ENCODE measurements at places on chromosomes 13 and 19. TPM values are rescaled to one million over a fixed set of nuclear protein-coding genes. Genes with fewer than 3 reads are reported as not detected.
A peak's percentile ranks its signal among the peaks of the same experiment; 100 is the strongest.

- DNase-seq = no peak
- no peaks in the 10 kb centered on the region for H3K36me3 ChIP-seq
- no peak overlapping the region for H3K27ac ChIP-seq
- no peaks in the 10 kb centered on the region for H3K4me1 ChIP-seq
- no peak overlapping the region for H3K4me3 ChIP-seq
Measured at GRCh38 chr19:31326329-31327028, 22.8 kb downstream of the TSHZ3 start.

DNA sequence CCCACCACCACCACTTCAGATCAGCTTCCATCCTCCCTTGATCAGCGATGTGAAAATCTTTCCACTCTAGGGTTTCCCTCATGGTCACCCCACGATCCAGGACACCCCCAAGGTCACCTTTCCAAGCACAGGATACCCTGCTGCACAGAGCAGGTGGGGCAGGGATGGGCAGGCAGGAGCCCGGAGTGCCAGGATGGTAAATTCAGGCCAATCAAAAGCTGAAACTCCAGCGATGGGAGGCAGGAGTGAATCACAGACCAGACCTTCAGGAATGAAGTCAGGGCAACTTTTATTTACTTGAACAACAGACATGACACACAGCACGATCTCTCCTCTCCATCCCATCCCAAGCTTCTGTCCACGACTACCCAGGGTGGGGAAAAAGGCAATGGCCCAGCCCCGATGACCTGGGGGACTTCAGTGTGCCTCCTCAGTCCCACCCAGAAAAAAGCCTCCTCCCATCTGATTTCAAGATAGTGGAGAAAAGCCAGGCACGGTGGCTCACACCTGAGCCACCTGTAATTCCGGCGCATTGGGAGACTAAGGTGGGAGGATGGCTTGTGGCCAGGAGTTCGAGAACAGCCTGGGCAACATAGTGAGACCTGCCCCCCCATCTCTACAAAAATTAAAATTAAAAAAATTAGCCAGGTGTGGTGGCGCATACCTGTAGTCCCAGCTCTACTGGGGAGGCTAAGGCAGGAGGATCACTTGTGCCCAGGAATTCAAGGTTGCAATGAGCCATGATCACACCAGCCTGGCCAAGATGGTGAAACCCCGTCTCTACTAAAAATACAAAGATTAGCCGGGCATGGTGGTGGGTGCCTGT lies 39.2 kb downstream of the ZSWIM4 start:
- no peaks in the 10 kb centered on the region for H3K27me3 ChIP-seq
- peak overlapping the region; percentile 69 for H3K4me3 ChIP-seq
- H3K27ac ChIP-seq = peak overlapping the region; percentile 58
- peaks cover 53% of the 10 kb centered on the region for H3K4me1 ChIP-seq
- H3K36me3 ChIP-seq = no peaks in the 10 kb centered on the region

GRCh38 chr19:5955636-5955935 lies 22.4 kb downstream of the RANBP3 start:
- no peak for DNase-seq
- no peaks in the 10 kb centered on the region for H3K27me3 ChIP-seq
- peaks cover 33% of the 10 kb centered on the region for H3K4me1 ChIP-seq
- no peak overlapping the region for H3K4me3 ChIP-seq
- H3K27ac ChIP-seq = no peak overlapping the region

- H3K4me3 ChIP-seq = no peak overlapping the region
- H3K27ac ChIP-seq = no peak overlapping the region
- no peak for DNase-seq
- H3K4me1 ChIP-seq = no peaks in the 10 kb centered on the region
Measured at GRCh38 chr19:31882709-31883108, 462.7 kb upstream of the ZNF507 start.

DNA sequence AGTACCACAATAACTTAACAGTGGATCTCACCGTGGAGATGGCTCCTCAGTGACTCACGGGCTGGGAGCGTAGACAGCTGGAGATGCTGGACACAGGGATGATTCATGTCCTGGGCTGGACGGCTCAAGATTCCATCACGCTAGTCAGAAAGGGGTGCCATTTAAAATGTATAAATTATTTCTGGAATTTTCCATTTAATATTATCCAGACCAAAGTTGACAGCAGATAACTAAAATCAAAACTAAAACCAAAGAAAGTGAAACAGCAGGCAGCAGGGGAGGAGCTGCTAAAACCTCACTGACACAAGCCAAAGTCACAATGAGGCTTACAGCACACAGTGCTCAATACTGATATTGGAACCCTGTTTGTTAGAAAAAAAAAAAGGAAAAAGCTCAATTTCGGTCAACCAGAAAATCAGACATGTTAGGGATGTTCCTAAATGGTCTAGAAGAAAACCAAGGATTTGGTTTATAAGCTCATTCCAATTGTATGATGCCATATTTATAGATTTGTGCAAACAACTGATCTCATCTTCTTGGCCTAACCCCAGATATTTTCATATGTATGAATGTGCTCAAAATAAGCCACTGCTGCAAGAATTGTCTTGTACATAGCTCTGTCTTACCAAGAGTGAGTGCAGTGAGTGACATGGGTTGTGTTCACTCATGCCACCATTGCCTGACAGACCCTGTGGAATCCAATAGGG lies 111.8 kb downstream of the SACS start:
- H3K27me3 ChIP-seq = no peaks in the 10 kb centered on the region
- no peak overlapping the region for H3K27ac ChIP-seq
- DNase-seq = no peak

- no peak overlapping the region for H3K4me3 ChIP-seq
- no peaks in the 10 kb centered on the region for H3K27me3 ChIP-seq
- DNase-seq = no peak
- H3K36me3 ChIP-seq = peaks cover 3% of the 10 kb centered on the region
Measured at GRCh38 chr13:39682788-39683187, 27.3 kb downstream of the COG6 start.

- peak; percentile 65 for DNase-seq
- H3K27me3 ChIP-seq = peaks cover 56% of the 10 kb centered on the region
Measured at GRCh38 chr13:111114362-111115060, 599 bp upstream of the ARHGEF7 start.

GRCh38 chr13:113171250-113172125 lies 13.0 kb downstream of the PROZ start:
- H3K4me1 ChIP-seq = no peaks in the 10 kb centered on the region
- peaks cover 22% of the 10 kb centered on the region for H3K36me3 ChIP-seq
- no peaks in the 10 kb centered on the region for H3K27me3 ChIP-seq

- no peak overlapping the region for H3K27ac ChIP-seq
- no peaks in the 10 kb centered on the region for H3K27me3 ChIP-seq
- no peak overlapping the region for H3K4me3 ChIP-seq
- H3K4me1 ChIP-seq = no peaks in the 10 kb centered on the region
Measured at GRCh38 chr13:103194871-103195270, 128.7 kb upstream of the SLC10A2 start.

DNA sequence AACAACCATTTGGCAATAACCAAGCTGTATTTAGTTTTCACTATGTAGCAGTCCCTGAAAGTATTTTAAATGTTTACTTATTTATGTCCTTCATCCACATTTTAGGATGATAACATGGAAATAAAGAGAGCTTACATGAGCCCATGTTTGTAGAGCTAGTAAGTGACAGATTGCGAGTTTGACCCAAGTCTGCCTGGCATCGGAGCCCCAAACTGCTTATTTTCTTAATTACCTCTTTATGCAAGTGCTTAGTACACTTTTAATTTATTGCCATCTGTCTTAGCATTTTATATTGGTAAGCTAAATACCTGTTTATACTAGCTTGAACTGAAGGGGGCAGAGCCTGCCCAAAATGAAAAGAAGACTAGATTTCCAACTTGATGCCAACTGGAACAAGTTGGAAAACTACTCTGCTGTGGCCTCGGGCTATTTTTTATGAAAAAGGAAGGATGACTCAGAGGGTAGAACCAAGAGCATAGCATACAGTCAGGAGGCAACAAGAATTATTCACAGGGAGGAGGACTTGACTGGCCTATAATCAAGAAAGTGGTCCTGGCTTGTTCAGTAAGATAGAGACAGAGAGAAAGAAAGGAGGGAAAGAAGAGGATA lies 150.2 kb downstream of the NDFIP2 start:
- DNase-seq = no peak
- no peak overlapping the region for H3K27ac ChIP-seq
- no peaks in the 10 kb centered on the region for H3K36me3 ChIP-seq
- H3K27me3 ChIP-seq = no peaks in the 10 kb centered on the region
- H3K4me3 ChIP-seq = no peak overlapping the region

- no peak for DNase-seq
- H3K27me3 ChIP-seq = no peaks in the 10 kb centered on the region
- no peaks in the 10 kb centered on the region for H3K36me3 ChIP-seq
- H3K4me3 ChIP-seq = no peak overlapping the region
- no peak overlapping the region for H3K27ac ChIP-seq
- H3K4me1 ChIP-seq = no peaks in the 10 kb centered on the region
Measured at GRCh38 chr13:41099986-41100385, 32.6 kb downstream of the KBTBD6 start.

- H3K36me3 ChIP-seq = no peaks in the 10 kb centered on the region
- H3K27ac ChIP-seq = no peak overlapping the region
- H3K4me1 ChIP-seq = no peaks in the 10 kb centered on the region
- no peak overlapping the region for H3K4me3 ChIP-seq
- no peaks in the 10 kb centered on the region for H3K27me3 ChIP-seq
- DNase-seq = no peak
Measured at GRCh38 chr13:83423861-83424260, 458.4 kb downstream of the SLITRK1 start.

- no peaks in the 10 kb centered on the region for H3K36me3 ChIP-seq
- no peaks in the 10 kb centered on the region for H3K4me1 ChIP-seq
- no peak overlapping the region for H3K27ac ChIP-seq
Measured at GRCh38 chr13:94218951-94219350, 260.5 kb downstream of the DCT start.

GRCh38 chr19:5672708-5673459 lies 7.4 kb downstream of the MICOS13 start:
- H3K4me1 ChIP-seq = no peaks in the 10 kb centered on the region
- peaks cover 14% of the 10 kb centered on the region for H3K36me3 ChIP-seq
- H3K27ac ChIP-seq = no peak overlapping the region
- no peak overlapping the region for H3K4me3 ChIP-seq
- H3K27me3 ChIP-seq = no peaks in the 10 kb centered on the region

GRCh38 chr19:5795382-5795919 lies 4.5 kb upstream of the DUS3L start:
- H3K27me3 ChIP-seq = no peaks in the 10 kb centered on the region
- H3K4me1 ChIP-seq = peaks cover 9% of the 10 kb centered on the region
- H3K36me3 ChIP-seq = no peaks in the 10 kb centered on the region

DNA sequence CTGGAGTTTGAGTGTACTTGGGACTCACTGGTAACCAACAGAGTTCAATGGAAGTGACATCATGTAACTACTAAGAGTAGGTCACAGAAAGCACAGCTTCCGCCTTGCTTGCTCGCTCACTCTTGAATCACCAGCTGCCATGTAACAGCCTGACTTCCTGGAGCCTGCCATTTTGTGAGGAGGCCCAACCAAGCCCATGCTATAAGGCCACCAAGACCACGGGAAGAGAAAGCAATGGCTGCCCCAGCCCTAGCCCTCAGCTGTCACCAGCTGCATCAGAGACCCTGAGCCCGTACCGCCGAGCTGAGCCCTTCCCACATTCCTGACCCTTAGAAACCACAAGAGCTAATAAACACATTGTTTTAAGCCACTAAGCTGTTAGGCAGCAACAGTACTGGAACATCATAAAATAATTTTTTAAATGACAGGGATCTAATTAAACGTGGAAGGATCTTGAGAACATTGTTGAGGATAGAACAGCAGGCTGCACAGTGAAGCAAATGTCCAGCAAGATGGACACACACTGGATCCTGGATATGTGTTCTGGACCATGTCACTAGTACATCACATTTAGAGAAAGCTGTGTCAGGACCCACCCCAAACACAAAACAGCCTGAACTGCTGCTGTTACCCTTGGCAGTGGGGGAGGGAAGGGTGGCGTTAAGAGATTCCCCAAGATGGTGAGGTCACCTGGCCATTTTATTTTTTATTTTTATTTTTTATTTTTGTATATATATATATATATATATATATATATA lies 21.7 kb upstream of the LDLR start:
- H3K27me3 ChIP-seq = peaks cover 6% of the 10 kb centered on the region
- H3K27ac ChIP-seq = no peak overlapping the region
- H3K4me3 ChIP-seq = no peak overlapping the region
- no peak for DNase-seq
- H3K4me1 ChIP-seq = no peaks in the 10 kb centered on the region

DNA sequence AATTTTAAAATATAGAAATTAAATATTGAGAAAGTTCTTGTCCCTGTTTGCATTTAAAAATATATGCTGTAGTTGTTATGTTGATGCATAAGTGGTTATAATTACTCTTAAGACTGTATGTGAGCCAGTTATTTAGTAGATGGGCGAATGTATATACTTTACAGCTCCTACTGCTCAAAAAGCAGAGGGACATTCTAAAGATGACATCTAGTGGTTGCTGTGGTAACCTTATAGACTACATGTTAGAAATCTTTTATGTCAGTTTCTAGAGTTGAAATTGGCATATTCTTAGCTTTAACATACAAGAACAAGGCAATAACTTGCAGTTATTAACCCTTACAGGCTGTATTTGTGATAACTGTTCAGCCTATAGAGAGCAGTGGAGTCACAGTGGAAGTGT lies 160.5 kb downstream of the OLFM4 start:
- no peaks in the 10 kb centered on the region for H3K27me3 ChIP-seq
- no peak for DNase-seq
- H3K4me3 ChIP-seq = no peak overlapping the region

DNA sequence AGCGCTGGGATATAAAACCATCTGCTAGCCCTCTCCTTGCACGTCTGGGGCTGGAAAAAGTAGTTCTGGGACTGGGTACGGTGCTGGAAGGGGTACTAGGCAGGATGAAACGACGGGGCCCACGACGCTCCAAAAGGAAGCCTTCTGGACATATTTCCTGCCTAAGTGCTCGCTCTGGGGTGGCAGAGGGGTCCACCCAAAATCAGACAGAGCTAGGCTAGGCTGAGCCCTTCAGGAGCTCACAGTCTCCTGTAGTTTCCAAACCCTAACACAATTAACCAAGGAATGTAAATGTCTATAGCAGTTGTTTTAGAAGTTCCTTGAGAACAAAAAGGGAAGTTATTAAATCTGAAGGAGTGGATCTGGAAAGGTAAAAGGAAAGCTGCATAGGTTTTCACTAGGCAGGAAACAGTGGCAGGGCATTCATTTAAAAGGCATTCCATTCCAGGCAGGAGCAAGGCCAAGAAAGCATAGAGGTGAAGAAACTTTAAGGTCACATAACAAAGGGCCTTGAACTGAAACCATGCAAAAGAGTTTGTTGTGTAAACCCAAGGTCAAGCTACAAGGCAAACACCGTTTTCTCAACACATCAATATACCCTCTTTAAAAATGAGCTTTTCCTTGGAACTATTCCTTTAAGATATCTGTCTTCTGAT lies 634 bp upstream of the DIAPH3 start:
- no peaks in the 10 kb centered on the region for H3K36me3 ChIP-seq
- peak overlapping the region; percentile 83 for H3K4me3 ChIP-seq
- peaks cover 7% of the 10 kb centered on the region for H3K4me1 ChIP-seq
- H3K27ac ChIP-seq = peak overlapping the region; percentile 53
- no peak for DNase-seq
- H3K27me3 ChIP-seq = peaks cover 3% of the 10 kb centered on the region

- no peak overlapping the region for H3K27ac ChIP-seq
- no peaks in the 10 kb centered on the region for H3K27me3 ChIP-seq
- no peak for DNase-seq
- no peak overlapping the region for H3K4me3 ChIP-seq
- no peaks in the 10 kb centered on the region for H3K4me1 ChIP-seq
- H3K36me3 ChIP-seq = no peaks in the 10 kb centered on the region
Measured at GRCh38 chr13:62014299-62014698, 598.6 kb upstream of the PCDH20 start.

FARSA gene
- 50.1 TPM for total RNA-seq

GARIN5A gene
- 0.58 TPM for total RNA-seq

DLL3 gene
- total RNA-seq = 0.41 TPM

KLK12 gene
- not detected for total RNA-seq

PRODH2 gene
- not detected for total RNA-seq

CCDC169 gene
- total RNA-seq = not detected

ZNF546 gene
- 16.6 TPM for total RNA-seq
